ENCODE measurements at places on chromosomes 5 and 9. TPM values are rescaled to one million over a fixed set of nuclear protein-coding genes. Genes with fewer than 3 reads are reported as not detected.

The MSMP gene
- 0.34 TPM for polyA plus RNA-seq

DNA sequence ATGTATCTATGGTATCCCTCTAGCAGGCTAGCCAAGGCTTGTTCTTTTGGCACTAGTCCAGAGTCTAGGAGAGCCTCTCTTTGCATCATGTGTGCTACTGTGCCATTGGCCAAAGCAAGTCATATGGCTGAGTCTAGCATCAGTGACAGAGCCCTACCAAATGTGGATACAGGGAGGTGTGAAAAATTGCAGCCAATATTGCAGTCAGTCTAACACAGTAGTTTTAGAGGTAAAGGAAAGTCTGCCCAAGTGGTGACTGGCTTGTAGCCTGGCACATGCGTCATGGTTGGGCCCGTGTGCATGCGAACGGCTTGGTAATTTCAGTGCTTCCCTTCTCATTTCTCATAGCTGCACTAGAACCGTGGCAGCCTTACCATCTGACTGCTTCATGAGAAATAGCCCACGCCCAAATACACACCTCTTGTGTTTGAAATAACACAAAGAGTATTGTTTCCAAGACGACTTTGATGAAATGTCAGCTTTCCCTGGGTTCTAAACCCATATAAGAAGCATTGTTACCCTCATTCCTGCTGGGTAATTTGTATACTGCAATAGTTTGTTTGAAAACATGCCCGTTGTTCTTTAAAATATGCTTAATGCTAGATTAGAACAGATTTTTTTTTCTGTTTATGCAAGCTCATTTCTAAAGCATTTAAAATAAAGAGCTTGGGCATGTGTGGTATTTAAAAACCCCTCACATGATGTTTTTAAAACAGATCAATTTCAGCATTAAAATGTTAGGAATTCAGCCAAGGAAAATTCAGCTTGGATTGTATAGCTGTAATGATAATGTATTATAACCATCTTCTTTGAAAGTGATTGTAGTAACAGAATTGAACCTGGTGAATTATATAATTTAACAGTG lies 113.2 kb downstream of the TLE4 start:
- H3K27ac ChIP-seq, result no peak overlapping the region
- no peaks in the 10 kb centered on the region for H3K36me3 ChIP-seq
- no peaks in the 10 kb centered on the region for H3K27me3 ChIP-seq

- H3K27me3 ChIP-seq, result no peaks in the 10 kb centered on the region
- peaks cover 86% of the 10 kb centered on the region for H3K36me3 ChIP-seq
- no peak for DNase-seq
- H3K4me3 ChIP-seq, result no peak overlapping the region
Observed at GRCh38 chr9:92245005-92245797, 48.3 kb downstream of the IARS1 start.

The CMBL gene
- 17.0 TPM for polyA plus RNA-seq

- DNase-seq, result no peak
- no peaks in the 10 kb centered on the region for H3K4me1 ChIP-seq
- no peak overlapping the region for H3K27ac ChIP-seq
- no peaks in the 10 kb centered on the region for H3K36me3 ChIP-seq
- H3K4me3 ChIP-seq, result no peak overlapping the region
- H3K27me3 ChIP-seq, result peaks cover 100% of the 10 kb centered on the region
Observed at GRCh38 chr9:133640580-133641395, 4.6 kb downstream of the DBH start.

GRCh38 chr5:65828022-65828896 lies 98.1 kb upstream of the ERBIN start:
- no peak overlapping the region for H3K4me3 ChIP-seq
- DNase-seq, result no peak
- H3K27me3 ChIP-seq, result no peaks in the 10 kb centered on the region
- H3K36me3 ChIP-seq, result no peaks in the 10 kb centered on the region
- no peaks in the 10 kb centered on the region for H3K4me1 ChIP-seq
- no peak overlapping the region for H3K27ac ChIP-seq

DNA sequence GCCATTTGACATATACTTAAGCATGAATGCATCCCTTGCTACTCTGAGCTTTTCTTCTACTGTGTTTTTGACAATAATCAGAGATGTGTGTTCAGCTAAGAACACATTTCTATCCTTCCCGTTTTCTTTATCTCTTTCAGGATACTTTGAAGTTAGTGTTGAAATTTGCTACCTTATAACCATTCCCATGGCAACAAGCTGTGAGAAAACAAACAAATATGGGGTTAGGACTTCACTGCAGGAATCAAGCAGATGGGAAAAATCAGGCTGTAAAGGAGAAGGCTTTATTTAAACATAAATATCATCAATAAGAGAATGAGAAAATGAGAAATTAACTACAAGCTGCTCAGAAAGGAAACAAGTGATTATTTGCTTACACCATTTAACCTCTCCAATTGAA lies 35.2 kb downstream of the ZCCHC9 start:
- H3K27me3 ChIP-seq, result no peaks in the 10 kb centered on the region
- no peak overlapping the region for H3K4me3 ChIP-seq
- H3K4me1 ChIP-seq, result no peaks in the 10 kb centered on the region
- H3K27ac ChIP-seq, result no peak overlapping the region
- DNase-seq, result no peak

The FBXO38 gene
- polyA plus RNA-seq, result 23.7 TPM

GRCh38 chr5:110469486-110469885 lies 257.0 kb downstream of the TMEM232 start:
- no peak for DNase-seq
- no peaks in the 10 kb centered on the region for H3K36me3 ChIP-seq
- no peaks in the 10 kb centered on the region for H3K27me3 ChIP-seq
- no peaks in the 10 kb centered on the region for H3K4me1 ChIP-seq
- no peak overlapping the region for H3K4me3 ChIP-seq
